ENCODE measurements at places on chromosomes 1 and 21.

DNA sequence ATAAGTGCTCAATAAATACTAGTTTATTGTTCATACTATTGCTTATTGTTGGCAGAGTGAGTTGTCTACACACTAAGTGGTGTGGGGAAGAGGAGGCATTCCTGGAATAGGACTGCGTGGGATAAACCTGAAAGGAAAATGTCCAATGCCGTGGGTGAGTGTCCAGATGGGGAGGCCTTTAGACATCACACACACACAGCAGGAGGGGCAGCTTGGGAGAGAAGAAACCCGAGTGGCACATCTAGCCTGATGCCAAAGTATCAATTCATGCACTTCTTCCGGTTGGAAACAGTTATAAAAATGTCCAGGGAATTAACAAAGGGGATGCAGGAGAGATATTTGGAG lies 27.3 kb downstream of the CCN1 start:
- DNase-seq: no peak

- DNase-seq: no peak
These were observed 34.8 kb downstream of the MIA3 start for GRCh38 chr1:222652676-222653075.

DNA sequence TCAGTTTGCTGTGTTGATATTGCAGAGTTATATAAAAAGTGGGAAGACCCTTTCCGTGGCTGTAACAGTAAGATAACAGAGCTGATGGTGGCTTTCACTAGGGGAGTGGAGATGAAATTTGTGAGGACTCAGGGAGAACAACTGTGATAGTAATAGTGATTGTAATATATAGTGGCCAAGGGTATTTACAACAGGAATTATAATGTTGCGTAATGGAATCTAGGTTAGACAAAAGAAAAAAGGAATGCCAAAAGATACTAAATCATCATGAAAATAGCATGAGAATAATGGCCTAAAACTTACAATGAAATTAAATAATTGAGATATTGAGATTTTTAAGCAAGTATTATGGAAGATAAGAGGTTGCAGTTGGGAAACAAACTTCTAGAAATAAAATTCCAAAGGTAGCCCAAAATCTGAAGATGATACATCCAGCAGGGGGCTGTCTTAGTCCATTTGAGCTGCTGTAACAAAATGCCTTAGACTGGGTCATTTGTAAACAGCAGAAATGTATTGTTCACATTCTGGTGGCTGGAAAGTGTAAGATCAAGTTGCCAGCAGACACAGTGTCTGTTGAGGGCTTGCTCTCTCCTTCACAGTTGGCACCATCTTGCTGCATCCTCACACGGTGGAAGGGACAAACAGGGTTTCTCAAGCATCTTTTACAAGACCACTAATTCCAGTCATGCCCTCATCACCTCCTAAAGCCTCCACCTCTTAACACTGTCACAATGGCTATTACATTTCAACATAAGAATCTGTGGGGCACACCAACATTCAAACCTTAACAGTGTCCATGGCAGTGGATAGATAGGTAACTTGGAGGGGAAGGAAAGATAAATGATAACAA lies 711.2 kb downstream of the MRPL39 start:
- no peak for DNase-seq

DNA sequence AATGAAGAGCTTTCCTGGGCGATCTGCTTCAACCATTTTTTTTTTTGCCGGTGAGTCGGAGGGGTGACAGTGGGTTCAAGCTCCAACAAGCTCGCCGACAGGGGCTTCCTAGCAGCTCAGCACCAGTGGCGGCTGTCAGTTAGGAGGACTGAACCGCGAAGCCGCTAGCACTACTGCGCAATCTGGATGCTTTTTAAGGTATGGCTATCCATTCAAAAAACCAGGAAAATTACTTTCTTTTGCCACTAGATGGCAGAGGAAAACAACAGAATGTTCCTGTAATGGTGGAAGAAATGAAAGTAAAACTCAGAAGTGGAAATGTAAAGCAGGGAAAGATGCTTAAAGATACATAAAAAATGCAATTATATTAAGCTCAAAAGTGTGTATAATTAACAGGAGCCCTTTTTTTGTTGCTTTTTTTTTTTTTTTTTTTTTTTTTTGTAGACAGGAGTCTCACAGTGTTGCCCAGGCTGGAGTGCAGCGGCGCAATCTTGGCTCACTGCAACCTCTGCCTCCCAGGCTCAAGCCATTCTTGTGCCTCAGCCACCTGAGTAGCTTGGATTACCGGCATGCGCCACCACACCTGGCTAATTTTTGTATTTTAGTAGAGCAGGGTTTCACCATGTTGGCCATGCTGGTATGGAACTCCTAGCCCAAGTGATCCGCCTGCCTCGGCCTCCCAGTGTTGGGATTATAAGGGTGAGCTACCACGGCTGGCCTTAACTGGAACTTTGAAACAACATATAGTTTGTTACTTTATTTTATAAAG lies 8.5 kb downstream of the KYAT3 start:
- no peak for DNase-seq

DNA sequence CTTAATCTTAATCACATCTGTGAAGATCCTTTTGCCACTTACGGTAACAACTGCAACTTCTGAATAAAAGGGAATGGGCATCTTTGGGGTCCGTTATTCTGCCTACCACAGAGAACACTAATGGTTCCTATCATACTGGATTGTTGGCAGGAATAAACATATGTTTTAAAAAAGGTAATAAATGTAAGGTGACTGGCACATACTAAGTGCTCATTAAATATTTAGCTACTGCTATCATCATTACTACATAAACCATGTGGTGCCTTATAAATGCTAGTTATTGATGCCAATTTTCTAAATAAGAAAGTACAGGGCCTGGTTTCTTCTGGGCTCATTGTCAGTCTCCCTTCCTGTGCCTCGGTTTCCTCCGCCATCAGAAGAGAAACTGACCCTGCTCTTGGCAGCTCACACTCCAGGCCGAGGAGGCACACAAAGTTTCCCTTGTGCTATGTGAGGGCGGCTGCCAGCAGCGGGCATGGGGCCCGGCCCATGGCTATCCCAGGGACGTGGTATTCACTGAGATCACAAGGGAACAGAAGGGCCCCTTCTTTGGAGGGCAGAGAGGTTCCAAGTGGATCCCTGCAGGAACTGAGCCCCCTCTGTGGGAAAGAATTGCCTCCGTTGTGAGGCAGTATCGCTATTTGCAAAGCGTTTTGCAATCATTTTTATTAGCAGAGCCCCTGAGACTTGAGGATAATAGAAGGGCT lies 26.2 kb downstream of the NAV1 start:
- no peak for DNase-seq

DNA sequence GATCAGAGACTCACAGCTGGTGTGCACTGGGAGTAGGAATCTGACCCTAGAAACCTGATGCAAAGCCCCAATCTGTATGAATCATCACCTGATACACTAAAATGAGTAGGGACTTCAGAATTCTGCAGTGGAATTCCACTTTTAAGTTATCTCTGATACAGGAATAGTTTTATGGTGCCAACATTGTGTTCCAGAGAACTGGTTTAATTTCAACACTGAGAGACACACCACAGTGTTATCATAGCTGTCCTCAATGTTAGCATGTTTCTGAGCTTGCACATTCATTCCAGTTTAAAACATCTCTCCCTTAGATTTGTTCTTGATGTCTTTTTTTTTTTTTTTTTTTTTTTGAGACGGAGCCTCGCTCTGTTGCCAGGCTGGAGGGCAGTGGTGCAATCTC lies 7.1 kb downstream of the UTS2 start:
- no peak for DNase-seq

DNA sequence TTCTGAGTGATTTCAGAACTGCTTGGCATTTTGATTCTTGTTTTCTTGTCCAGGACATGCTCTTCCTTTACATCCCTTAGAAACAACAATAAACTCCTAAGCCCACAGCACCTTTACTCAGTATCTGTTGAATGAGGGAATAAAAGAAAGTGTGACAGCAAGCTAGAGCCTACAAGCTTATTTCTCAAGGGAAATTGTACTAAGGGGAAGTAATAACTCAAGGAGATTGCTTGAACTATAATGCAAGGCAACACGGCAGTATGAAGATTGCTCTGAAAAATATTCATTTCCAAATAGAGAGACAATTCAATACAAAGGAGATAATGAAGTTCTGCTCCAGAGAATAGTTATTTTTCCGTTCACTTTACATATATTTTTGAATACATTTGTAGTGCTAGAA lies 6.5 kb downstream of the OR6P1 start:
- no peak for DNase-seq

DNA sequence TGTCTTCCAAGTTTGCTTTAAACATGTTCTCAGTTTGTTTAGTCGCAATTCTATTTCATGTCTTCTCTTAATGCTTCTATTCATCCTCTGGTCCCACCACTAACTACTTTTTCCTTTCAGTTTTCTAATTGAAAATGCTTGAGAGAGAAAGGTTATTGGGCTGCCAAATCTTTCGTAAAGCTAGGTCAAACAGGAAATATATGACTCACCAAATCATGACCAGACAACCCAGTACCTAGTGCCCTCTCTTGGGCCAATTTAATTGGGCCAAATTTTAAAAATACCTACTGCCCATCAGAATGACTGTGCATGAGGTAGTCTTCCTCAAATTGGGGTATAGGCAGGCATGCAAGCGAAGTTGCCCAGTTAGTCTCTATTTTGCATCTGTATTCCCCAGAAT lies 295.4 kb upstream of the PBX1 start:
- no peak for DNase-seq

GRCh38 chr1:235632506-235633401 lies 16.8 kb downstream of the GNG4 start:
- no peak for DNase-seq

Measured in GM19239 (cell line).